ENCODE measurements at places on chromosomes 4 and X.
A peak's percentile ranks its signal among the peaks of the same experiment; 100 is the strongest.

GRCh38 chr4:20646287-20646686, 54.0 kb upstream of the PACRGL start:
- DNase-seq = no peak

DNA sequence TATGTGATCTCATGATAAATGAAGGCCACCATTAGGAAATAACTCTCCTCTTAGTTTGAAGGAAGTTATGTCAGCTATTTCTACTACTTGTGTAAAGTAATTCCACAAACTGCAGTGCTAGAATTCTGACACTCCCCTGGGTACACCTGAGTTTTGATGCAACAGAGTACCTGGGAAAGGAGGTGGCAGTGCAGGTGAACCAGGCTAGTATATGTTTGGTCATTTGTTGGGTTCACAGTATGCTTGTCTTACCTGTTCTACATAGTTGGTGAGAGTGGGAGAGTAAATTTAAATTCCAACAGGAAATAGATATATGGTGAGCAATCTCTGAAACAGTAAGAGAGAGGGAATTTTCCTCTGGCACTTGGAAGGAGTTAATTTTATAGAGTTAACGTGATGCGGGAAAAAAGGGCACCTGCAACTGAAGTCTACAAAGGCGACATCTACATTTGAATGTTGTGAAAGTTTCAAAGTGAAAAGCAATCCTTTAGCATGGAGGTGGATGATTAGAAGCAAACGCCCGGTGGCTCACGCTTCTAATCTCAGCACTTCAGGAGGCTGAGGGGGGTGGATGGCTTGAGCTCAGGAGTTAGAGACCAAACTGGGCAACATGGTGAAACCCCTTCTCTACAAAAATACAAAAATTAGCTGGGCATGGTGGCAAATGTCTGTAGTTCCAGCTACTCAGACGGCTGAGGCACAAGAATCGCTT, 8.3 kb upstream of the SLC10A6 start:
- no peak for DNase-seq

- DNase-seq = no peak
These were observed 43.0 kb downstream of the ENPEP start for GRCh38 chr4:110518889-110519490.

DNA sequence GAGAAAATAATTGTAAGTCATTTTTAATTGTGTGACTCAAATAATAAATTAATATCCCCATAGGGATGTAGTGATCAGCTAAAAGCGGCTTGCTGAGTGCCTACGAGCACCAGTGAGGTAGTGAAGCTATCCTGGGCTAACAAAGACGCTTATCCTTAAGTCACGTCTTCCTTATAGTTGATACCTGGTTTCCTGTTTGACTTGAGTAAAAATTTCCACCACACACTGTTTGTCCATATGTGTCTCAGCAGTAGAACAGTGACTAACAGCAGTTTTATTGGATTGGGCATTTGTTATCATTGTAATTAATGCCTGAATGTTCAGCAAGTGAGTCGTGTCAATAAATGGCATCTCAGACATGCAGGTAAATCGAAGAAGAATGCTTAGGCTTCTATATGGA, 241.1 kb downstream of the GRXCR1 start:
- DNase-seq = no peak

- no peak for DNase-seq
These were observed 130.9 kb upstream of the RPS6KA3 start for GRCh38 chrX:20397587-20397986.

GRCh38 chr4:83370640-83370906, 35.9 kb upstream of the HPSE start:
- DNase-seq = no peak

- peak; percentile 4 for DNase-seq
These were observed 40.8 kb downstream of the C4orf46 start for GRCh38 chr4:158630893-158631292.

- DNase-seq = no peak
These were observed 28.1 kb upstream of the MAMLD1 start for GRCh38 chrX:150334981-150335380.

Measured in eye (tissue), 1 donor.